ENCODE measurements at places on chromosomes 7 and 10.
A peak's percentile ranks its signal among the peaks of the same experiment; 100 is the strongest.

- peak; percentile 51 for DNase-seq
Measured at GRCh38 chr7:4683884-4684565, 1.9 kb downstream of the FOXK1 start.

- DNase-seq, result no peak
Measured at GRCh38 chr7:68642727-68643126, 955.5 kb upstream of the AUTS2 start.

- DNase-seq, result no peak
Measured at GRCh38 chr7:106767498-106768323, 97.4 kb upstream of the PIK3CG start.

DNA sequence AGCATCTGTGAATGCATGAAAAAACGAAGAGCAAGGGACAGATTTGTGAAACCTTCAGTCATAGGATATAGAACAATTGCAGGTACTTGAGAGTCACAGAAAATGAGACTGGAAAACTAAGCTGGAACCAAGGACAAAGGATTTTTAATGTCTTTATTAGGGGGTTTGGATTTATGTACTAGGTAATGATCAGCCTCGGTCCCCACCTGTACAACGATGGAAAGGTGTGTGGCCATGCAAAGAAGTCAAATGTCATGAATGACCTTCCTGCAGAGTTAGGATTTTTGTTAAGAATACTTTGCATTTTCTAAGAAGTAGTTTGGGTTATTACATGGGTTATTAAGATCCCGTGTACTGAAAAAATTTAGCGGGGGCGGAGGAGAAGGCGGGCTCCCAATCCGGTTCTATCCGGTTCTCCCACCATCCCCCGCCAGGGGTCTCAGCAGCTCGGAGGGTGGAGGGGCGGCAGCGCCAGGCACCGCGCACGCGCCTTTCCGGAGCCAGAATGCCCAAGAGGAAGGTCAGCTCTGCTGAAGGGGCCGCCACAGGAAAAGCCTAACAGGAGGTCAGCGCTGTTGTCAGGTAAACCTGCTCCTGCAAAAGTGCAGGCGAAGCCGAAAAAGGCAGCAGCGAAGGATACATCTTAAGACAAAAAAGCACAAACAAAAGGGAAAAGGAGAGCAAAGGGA, 327.5 kb upstream of the PLXDC2 start:
- peak; percentile 81 for DNase-seq

DNA sequence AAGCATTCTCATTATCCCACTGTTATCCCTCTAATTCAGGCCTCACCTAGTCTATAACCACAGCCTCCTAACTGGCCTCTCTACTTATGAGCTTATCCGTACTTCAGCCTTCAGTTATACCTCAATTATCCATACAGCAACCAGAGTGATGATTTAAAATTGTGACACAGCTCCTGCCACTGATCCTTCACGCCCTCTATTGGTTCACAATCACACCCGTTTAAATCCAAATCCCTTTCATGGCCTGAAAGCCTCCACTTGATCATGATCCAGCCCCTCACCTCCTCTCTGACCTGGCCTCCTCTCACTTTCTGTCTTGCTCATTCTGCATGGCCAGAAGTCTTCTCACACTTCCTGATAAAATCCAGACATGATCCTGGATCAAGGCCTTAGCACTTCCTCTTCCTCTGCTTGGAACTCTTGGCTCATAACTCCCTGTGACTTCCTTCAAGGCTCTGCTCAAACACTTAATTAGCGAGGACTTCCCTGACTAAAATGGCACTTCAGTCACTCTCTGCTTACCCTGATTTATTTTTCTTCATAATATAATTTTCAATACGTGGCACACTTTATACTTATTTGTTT, 19.0 kb upstream of the TMEM26 start:
- no peak for DNase-seq

DNA sequence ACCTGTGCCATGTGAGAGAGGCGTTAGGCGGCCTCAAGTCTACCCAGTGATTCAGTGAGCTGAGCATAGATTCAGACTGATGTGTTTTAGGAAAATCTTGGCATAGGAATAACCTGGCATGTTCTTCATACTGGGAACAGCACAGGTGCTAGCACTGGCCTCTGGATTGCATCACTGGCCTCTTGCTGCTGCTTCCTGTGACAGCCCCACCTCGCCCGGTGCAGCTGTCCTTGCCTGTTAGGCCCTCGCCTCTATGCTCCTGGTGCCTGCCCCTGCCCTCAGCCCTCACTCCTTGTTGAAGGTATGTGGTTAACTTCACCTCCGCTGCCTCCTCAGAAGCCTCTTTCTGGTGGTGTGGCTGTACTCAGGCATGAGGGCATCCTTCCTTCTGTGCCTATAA, 46.2 kb downstream of the BLNK start:
- DNase-seq, result no peak

DNA sequence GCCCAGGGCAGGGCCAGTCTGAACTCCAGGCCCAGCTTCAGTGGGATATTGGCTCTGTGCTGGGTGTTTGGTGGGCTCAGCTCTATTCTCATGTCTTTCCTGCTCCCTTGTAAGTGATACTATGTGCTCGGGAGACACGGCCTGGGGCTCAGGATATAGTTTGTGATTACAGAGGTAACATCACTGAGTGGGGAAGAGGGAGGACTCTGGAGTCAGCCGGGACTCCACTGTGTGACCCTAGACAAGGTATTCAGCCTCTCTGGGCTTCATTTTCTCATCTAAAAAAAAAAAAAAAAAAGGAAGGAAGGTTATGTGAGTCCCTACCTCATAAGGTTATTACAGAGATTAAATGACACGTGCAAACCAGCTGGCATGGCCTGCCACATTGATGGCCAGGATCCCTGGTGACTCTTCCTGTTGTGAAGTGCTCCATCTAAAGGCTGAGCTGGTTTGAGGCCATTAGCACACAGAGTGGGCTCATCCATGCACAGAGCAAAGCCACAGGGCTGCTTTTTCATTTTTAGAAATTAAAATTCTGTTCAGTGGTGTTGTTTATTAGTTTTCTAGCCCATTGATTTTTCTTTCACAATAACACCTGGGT, 15.7 kb downstream of the SLC13A4 start:
- no peak for DNase-seq

DNA sequence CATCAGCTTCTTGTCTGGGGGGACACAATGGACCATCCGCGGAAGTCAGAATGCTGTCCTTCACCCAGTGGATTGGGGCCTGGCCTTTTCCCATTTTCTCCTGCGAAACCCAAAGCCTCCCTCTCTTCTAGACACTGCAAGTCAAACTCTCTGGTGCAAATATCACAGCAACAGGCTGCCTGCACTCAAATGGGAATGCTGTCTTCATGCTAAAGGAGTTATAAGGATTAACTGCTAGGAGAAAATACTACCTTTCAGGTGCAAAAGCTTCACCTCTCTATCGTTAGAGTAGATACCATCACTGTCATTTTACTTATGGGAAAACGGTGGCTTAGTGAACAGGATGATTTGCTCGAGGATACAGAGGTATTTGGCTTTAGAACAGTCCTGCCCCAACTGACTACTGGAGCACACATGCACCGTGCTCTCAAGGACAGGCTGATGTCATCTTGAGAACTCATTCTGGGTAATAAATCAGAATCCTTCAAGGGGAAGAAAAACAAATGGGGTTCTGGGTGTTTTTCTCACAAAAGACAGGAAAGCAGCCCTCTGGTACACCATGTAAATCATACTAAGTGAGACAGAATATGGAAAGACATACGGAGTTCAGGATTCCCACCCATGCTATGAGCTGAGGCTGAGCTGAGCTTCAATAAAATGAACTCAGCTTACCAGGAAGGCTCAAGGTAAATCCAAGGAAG, 100.9 kb downstream of the SAMD9 start:
- no peak for DNase-seq

- DNase-seq, result no peak
Measured at GRCh38 chr7:122710916-122711315, 8.2 kb upstream of the RNF148 start.

- DNase-seq, result no peak
Measured at GRCh38 chr10:61486738-61487396, 33.7 kb upstream of the TMEM26 start.

DNA sequence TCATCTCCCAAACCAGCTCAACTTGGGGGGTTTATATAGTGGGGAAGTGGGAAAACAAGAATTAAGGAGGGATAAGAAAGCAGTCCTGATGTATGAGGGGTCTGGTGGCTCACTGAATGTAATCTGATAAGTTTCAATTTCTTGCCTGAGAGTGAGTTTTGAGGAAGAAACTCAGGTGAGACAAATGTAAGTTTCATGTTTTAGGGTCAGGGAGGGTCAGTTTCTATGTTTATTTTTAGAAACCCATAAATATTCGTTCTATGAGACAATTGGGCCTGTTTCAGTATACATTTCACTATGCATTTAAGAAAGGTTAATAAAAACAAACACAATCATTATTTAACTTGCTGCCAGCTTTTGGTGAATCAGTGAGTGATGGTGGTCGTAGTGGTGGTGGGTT, 128.0 kb upstream of the MBL2 start:
- no peak for DNase-seq

DNA sequence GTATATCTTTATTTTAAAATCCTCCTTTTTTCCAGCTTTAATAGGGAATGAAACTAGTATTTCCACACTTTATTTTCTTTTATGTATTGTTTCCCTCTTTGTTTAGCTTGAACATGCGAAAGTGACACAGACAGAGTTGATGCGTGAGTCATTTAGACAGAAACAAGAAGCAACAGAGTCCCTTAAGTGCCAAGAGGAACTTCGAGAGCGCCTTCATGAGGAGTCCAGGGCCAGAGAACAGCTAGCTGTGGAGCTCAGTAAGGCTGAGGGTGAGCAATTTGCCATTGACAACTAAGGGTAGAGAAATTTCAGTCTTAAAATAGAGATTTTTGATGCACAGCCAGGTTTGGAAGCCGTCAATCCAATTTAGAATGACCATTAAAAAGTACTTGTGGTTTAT, 73.1 kb downstream of the CYP51A1 start:
- DNase-seq, result no peak

- no peak for DNase-seq
Measured at GRCh38 chr7:50869108-50869725, 86.5 kb upstream of the GRB10 start.

DNA sequence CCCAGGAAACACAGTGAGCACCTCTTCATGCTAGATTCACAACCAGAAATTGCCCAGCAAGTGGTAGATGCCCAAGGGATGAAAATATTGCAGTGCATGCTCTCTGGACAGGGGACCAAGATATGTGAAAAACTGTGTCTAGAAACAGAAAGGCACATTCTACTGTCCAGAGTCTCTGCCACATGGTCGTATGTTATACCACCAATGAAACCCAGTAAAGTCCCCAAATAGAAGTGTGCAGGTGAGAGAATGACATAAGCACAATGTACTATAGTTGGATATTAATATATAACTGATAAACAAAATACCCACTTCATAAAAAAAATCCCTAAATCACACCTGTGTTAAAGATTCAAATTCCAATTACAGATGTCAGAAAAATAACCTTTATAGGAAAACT, 43.8 kb downstream of the RASGEF1A start:
- DNase-seq, result no peak

GRCh38 chr7:141369422-141369821, 181.8 kb upstream of the AGK start:
- DNase-seq, result no peak

- no peak for DNase-seq
Measured at GRCh38 chr7:155295511-155295910, 2.2 kb upstream of the INSIG1 start.

- DNase-seq, result no peak
Measured at GRCh38 chr10:133186416-133187090, 26.5 kb downstream of the KNDC1 start.

DNA sequence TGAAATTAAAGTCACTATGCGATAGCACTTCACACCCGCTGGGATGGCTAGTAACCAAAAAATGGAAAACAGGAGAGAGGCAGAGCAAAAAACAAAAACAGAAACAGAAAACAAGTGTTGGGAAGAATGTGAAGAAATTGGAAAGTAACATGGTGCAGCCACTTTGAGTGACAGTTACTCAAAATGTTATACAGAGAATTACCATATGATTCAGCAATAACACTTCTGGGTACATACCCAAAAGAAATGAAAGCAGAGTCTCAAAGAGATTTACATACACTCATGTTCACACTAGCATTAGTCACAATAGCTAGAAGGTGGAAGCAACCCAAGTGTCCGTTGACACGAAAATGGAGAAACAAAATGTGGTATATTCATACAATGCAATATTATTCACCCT, 88.6 kb upstream of the KCNIP2 start:
- DNase-seq, result no peak

DNA sequence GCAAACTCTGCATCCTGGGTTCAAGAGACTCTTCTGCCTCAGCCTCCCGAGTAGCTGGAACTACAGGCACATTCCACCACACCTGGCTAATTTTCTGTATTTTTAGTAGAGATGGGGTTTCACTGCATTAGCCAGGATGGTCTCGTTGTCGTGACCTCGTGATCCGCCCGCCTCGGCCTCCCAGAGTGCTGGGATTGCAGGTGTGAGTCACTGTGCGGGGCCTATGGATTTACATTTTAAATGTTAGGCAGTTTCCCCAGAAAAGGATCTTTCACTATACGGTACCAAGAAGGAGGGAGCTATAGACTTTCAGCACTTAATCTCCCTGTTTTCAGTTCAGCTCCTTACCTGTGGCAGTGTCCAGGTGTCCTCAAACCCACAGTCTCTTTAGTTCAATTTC, 50.8 kb downstream of the SIRT1 start:
- peak; percentile 8 for DNase-seq

- DNase-seq, result no peak
Measured at GRCh38 chr10:132493246-132493755, 44.3 kb upstream of the INPP5A start.

- DNase-seq, result no peak
Measured at GRCh38 chr10:17785276-17785930, 23.7 kb upstream of the MRC1 start.

- DNase-seq, result no peak
Measured at GRCh38 chr7:158723266-158723665, 18.7 kb upstream of the NCAPG2 start.

- DNase-seq, result no peak
Measured at GRCh38 chr10:74677951-74678350, 148.4 kb upstream of the KAT6B start.

DNA sequence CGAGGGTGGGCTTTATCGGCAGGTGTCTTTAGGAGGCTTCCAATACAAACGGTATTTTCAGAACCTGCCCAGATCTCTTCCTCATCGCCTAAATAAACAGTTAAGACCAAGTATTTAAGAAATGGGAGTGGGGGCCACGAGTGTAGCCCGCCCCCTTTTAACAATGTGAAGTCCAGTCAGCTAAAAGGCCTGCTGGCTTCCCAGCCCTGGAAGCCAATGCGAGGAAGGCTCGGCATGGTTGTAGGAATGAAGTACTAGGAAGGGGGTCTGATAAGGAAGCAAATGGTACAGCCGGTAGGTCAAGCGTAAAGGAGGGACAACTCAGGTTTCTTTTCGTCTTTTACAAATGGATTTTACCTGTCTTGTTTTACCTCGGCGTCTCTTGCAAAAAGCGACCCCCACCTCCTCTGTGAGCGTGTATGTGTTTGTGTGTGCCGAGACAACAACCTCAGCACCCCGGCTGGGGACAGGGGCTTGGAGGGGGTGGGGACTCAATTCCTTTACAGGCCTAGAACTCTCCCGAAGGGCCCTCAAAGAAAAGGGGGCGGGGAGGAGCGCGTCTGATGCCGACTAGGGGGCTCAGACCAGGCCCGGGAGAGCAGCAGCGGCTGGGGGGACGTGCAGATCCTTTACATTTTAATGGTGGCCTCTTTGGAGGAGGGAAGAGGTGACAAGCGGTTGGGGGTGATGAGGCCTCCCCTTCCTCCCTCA, 147.6 kb downstream of the GPR85 start:
- DNase-seq, result peak; percentile 57

- DNase-seq, result no peak
Measured at GRCh38 chr10:10796061-10796773, 221.5 kb upstream of the CELF2 start.

GRCh38 chr10:118459642-118460193, 117.6 kb upstream of the FAM204A start:
- peak; percentile 42 for DNase-seq

- no peak for DNase-seq
Measured at GRCh38 chr7:67807826-67808225, 811.2 kb downstream of the TYW1 start.

All from H7 (cell line).